Placental pericyte (primary cell): ENCODE measurements at places on chromosomes 5 and 9. TPM values are rescaled to one million over a fixed set of nuclear protein-coding genes. Genes with fewer than 3 reads are reported as not detected.

Gene NRG2
- 0.22 and 1.0 TPM in 2 replicates for total RNA-seq

Gene RORB
- under 0.01 and 0.72 TPM in 2 replicates for total RNA-seq

Gene ARL14EPL
- not detected in 2 replicates for total RNA-seq

Gene CDH6
- total RNA-seq = 5.7 TPM in 1 of 2 replicates, not detected in the other

Gene ITGA1
- 237 and 283 TPM in 2 replicates for total RNA-seq

Gene SVEP1
- 16.2 and 98.9 TPM in 2 replicates for total RNA-seq

Gene NSUN2
- 41.8 and 60.0 TPM in 2 replicates for total RNA-seq

Gene ZSWIM6
- 9.2 and 12.7 TPM in 2 replicates for total RNA-seq

Gene FOXD4
- total RNA-seq = 0.14 and 0.22 TPM in 2 replicates

Gene CDH10
- total RNA-seq = 0.29 TPM in 1 of 2 replicates, not detected in the other

Gene DOCK8
- total RNA-seq = 0.14 TPM in 1 of 2 replicates, not detected in the other

Gene ASTN2
- 3.9 and 6.4 TPM in 2 replicates for total RNA-seq

Gene PLCXD3
- 0.14 TPM in 1 of 2 replicates, not detected in the other for total RNA-seq

Gene PRRC2B
- 75.0 and 109 TPM in 2 replicates for total RNA-seq

Gene CEL
- total RNA-seq = 0.22 TPM in 1 of 2 replicates, not detected in the other

Gene SHISAL2B
- not detected in 2 replicates for total RNA-seq

Gene HSD17B4
- total RNA-seq = 116 and 173 TPM in 2 replicates

Gene PCDHB14
- 0.29 and 0.44 TPM in 2 replicates for total RNA-seq

Gene ADAMTSL2
- total RNA-seq = 0.57 and 17.7 TPM in 2 replicates

Gene TERT
- not detected in 2 replicates for total RNA-seq

Gene SV2C
- total RNA-seq = not detected in 2 replicates

Gene TSSK1B
- 0.57 and 0.66 TPM in 2 replicates for total RNA-seq

Gene SPINK5
- total RNA-seq = under 0.01 TPM in 1 of 2 replicates, not detected in the other

Gene MYMK
- total RNA-seq = not detected in 2 replicates

Gene PKD2L2
- total RNA-seq = not detected in 2 replicates

Gene FBP2
- total RNA-seq = not detected in 2 replicates

Gene TAF11L10
- not detected in 2 replicates for total RNA-seq

Gene TMEM245
- total RNA-seq = 43.3 and 69.4 TPM in 2 replicates

Gene LCN15
- not detected in 2 replicates for total RNA-seq

Gene DBH
- total RNA-seq = not detected in 2 replicates

Gene TGFBI
- 1,608 and 4,077 TPM in 2 replicates for total RNA-seq

Gene GRM6
- total RNA-seq = not detected in 2 replicates

Gene MSMP
- not detected in 2 replicates for total RNA-seq

Gene GABRP
- total RNA-seq = 1.1 TPM in 1 of 2 replicates, not detected in the other

Gene ERGIC1
- total RNA-seq = 73.3 and 166 TPM in 2 replicates

Gene PALM2AKAP2
- 25.8 and 66.4 TPM in 2 replicates for total RNA-seq

Gene SLC1A3
- total RNA-seq = 9.2 and 28.9 TPM in 2 replicates

Gene NR2F1
- 87.2 and 93.7 TPM in 2 replicates for total RNA-seq

Gene ANXA1
- total RNA-seq = 481 and 589 TPM in 2 replicates

Gene TMEM215
- not detected in 2 replicates for total RNA-seq

Gene MCTP1
- 19.8 and 24.7 TPM in 2 replicates for total RNA-seq

Gene CKMT2
- 0.29 and 0.44 TPM in 2 replicates for total RNA-seq

Gene RLN1
- total RNA-seq = not detected in 2 replicates

Gene CA9
- total RNA-seq = not detected in 2 replicates

Gene DMGDH
- total RNA-seq = 1.3 and 1.5 TPM in 2 replicates

Gene RGS7BP
- total RNA-seq = not detected in 2 replicates

Gene ENHO
- 0.14 TPM in 1 of 2 replicates, not detected in the other for total RNA-seq

Gene TUSC1
- total RNA-seq = 0.44 and 11.3 TPM in 2 replicates

Gene TRIP13
- total RNA-seq = 1.5 and 69.1 TPM in 2 replicates

Gene ZDHHC11
- 2.4 and 2.9 TPM in 2 replicates for total RNA-seq

Gene NDUFS4
- total RNA-seq = 50.4 and 71.8 TPM in 2 replicates

Gene NR5A1
- total RNA-seq = not detected in 2 replicates

Gene ST8SIA4
- 3.0 and 15.3 TPM in 2 replicates for total RNA-seq

Gene SLC4A9
- total RNA-seq = not detected in 2 replicates

Gene OR1Q1
- total RNA-seq = not detected in 2 replicates
